ENCODE measurements at places on chromosomes 13 and 19. TPM values are rescaled to one million over a fixed set of nuclear protein-coding genes. Genes with fewer than 3 reads are reported as not detected.

- no peak for DNase-seq
Measured at GRCh38 chr13:40391788-40392187, 274.7 kb downstream of the FOXO1 start.

GRCh38 chr19:42367929-42368328 is 22.2 kb downstream of the CNFN start:
- DNase-seq = no peak

- DNase-seq = no peak
Measured at GRCh38 chr13:106530980-106531481, 4.4 kb downstream of the EFNB2 start.

DNA sequence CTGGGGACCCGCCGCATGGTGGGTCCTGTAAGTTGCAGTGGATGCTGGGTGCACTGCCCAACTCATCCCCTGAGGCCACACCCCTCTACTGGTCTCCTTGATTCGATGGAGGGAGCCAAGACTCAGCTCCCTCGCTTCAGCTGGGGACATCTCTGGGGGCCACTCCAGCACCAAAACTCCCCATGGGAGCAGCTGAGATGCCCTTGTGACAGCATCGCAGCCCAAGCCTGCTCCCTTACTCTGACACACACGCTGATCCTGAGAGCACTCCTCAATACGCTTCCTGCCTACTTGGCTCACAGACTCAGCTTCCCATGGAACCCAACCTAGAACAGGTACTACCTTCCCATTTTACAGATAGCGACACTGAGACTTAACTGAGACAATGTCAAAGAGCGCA is 56.2 kb downstream of the PEPD start:
- no peak for DNase-seq

DNA sequence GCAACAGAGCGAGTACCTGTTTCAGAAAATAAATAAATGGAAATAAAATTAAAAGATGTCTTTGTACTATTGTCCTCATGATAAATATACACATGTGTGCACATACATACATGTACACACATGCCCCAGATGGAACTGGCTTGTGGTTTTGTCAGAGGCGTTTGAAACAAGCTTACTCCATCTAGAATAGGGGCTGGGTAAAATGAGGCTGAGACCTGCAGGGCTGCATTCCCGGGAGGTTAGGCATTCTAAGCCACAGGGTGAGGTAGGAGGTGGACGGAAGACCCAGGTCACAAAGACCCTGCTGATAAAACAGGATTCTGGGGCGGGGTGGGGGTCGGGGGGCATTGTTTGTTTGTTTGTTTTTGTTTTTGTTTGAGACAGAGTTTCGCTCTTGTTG is 8.1 kb upstream of the SIN3B start:
- no peak for DNase-seq

DNA sequence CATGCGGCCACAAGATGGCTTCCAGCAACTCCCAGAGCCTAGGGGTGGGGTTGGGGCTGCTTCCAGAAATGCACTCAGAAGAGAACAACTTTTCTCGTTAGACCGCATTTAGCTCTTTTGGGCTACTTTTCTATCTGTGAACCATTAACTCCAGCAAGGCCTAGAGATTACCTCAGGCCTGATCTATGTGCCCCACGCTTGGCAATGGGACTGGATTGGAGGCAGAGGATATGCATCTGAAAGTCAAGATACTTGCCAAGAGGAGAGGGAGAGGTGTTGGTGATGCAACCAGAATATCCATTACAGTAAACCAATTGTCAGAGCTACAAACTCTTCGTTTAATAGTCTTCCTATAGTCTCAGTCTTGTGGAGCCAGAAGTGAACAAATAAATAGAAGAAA is 177.7 kb downstream of the TDRD3 start:
- no peak for DNase-seq

DNA sequence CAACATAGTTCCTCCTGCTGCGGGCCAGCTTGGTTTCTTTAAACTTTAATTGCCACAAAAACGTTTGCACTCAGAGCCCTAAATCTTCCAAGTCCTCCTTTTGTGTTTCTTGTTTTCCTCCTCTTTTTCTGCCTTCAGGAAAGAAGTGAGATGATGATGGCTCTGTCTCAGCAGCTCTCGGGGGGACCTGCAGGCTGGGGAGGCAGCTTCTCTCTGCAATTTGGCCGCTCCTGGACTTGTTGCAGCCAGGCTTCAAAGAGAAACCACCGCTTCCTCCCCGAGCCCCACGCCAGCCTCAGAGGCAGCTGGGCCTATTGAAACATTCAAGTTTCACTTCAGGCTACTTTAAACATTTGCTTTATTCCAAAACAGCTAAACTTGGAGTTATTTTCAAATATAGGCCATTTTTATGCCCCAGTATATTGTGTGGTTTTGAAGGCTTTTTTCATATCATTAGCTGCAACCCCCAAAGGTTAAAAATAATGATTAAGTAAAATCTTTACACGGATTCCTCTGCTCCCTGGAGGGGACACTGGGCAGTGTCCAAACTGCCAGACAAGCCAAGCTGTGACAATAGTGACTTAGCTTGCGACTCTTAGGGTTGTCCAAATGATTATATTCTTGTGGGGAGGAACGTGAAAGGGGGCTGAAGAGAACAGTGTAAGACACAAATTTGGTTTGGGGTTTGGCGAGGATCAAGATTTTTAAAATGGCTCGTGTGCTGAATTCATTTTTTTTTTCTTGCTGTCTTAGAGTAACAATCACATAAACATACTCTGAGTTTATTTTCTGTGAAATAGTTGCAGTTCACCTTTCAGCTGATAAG is 330.8 kb downstream of the DLEU7 start:
- peak; percentile 68 for DNase-seq

GRCh38 chr19:18339723-18340122 is 675 bp upstream of the PGPEP1 start:
- peak; percentile 46 for DNase-seq

- DNase-seq = no peak
Measured at GRCh38 chr19:51549533-51550324, 18.3 kb upstream of the SIGLEC6 start.

DNA sequence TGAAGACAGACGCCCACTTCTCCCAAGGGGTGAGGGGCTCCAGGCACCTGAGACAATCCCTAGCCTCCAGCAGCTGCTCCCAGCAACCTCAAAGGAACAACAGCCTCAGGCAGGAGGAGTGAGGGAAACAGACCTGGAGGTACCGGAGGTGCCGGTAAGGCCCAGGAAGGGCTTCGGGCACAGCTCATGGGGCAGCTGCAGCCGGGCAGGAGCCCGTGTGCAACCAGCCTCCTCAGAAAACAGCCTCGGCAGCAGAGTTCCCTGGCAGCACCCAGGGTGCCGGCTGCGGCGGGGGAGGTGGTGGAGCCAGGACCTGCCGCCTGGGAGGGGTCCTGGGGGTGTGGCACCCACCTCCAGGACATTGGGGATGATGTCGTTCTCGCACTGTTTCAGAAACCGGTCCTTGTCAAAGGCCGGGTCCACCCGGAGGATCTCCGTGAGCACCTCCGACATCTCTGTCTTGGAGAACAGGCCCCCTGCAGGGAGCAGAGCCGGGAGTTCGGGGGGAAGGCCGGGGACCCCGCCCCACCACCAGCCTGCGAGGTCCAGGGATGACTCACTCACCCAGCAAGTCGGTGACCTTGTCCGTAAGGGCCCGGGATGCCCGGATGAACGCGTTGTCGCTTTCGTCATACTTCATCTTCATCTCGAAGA is 6.5 kb upstream of the CTXN1 start:
- no peak for DNase-seq

- no peak for DNase-seq
Measured at GRCh38 chr13:24925318-24926231, 161.6 kb downstream of the RNF17 start.

- peak; percentile 8 for DNase-seq
Measured at GRCh38 chr13:96662036-96662435, 332.2 kb downstream of the OXGR1 start.

DNA sequence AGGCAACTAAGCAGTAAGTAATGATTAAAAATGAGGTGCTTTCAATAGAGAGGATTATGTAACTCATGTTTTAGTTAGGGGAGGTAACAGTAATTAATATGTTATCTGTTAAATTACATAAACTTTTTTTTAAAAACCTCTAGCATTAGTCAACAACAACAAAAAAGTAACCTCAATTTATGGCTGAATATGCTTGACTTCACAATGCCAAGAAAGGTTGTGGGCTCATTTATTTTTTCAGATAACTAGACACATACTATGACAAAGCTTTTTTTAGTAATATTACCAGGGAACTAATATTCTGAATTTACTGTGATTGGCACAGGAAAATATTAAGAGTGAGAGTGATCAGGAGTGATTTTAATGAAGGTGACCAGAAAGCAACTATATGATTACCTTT is 54.9 kb downstream of the KCNRG start:
- DNase-seq = no peak

DNA sequence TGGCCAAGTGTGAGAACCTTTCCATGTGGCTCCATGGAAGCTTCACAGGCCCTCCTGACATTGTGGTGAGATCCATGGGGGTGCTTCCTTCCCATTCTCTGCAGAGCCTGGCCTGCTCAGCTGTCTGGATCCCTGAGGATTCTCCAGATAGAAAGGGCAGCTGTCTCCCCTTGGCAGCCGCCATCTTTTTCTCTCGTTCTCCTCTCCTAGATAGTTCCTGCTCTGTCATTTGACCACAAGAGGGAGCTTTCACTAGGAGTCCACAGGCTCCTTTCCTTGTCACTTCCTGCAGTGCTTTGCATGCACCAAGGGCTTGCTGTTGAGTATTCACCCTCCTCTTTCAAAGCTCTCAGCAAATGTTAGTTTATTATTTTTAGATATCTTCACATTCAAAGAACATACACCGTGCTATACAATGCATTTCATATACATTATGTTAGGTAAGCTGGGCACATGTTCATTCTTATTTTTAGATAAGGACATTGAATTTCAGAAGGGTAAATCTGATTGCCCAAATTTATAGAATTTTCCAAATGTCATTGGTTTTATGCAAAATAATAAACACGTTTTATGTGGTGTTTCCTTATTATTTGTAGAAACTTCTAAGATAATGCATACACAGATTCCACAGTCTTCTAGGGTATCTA is 133.2 kb downstream of the FRY start:
- peak; percentile 76 for DNase-seq

- DNase-seq = peak; percentile 78
Measured at GRCh38 chr13:48908381-48909055, 67.2 kb upstream of the FNDC3A start.

- peak; percentile 65 for DNase-seq
Measured at GRCh38 chr13:94657167-94657566, 55.2 kb downstream of the SOX21 start.

- no peak for DNase-seq
Measured at GRCh38 chr13:75073786-75074185, 408.2 kb downstream of the TBC1D4 start.

DNA sequence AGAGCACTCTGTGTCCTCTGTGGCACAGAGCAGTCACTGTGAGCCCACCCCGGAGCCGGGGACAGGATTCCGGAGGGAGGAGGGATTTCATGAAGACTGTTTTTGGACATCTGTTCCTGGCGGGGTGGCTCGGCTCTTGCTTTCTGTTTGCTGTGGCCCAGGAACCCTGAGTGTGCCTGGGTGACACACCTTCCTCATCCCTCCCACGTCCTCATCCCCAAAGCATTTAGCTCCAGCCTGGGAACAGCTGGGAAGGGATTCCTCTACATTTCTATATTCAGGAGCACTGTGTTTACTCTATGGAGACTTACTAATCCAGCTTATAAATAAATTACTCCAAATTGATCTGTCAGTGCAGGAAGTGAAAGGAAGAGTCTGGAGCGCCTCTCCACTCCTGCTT is 97.8 kb upstream of the UBL3 start:
- peak; percentile 34 for DNase-seq

DNA sequence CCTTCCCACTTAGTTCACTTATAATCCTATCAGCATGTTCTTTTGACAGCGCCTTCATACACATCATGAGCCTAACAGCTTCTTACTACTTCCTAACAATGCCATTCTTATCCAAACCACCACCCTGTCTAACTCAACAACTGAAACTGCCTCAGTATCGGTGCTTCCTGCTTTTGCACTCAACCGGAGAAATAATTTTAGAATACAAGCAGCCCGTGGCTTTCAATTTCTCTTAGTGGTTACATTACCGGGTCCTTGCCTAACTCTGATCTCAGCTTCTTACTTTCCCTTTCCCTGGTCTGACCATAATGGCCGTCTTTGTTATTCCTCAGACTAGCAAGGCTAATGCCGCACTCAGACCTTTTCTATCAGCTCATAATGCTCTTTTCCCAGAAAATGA is 17.0 kb downstream of the ZFP82 start:
- DNase-seq = no peak

GPR4 gene
- polyA plus RNA-seq = 1.6 TPM

TINCR gene
- 0.19 TPM for polyA plus RNA-seq

Data from GM23248 (cell line).